Activated T-helper 17 cell treated with anti-CD3 and anti-CD28 coated beads, Interleukin-2, amount 50 U/mL, for 72 hours (primary cell): ENCODE measurements at places on chromosomes 5 and 9.
A peak's percentile ranks its signal among the peaks of the same experiment; 100 is the strongest.

DNA sequence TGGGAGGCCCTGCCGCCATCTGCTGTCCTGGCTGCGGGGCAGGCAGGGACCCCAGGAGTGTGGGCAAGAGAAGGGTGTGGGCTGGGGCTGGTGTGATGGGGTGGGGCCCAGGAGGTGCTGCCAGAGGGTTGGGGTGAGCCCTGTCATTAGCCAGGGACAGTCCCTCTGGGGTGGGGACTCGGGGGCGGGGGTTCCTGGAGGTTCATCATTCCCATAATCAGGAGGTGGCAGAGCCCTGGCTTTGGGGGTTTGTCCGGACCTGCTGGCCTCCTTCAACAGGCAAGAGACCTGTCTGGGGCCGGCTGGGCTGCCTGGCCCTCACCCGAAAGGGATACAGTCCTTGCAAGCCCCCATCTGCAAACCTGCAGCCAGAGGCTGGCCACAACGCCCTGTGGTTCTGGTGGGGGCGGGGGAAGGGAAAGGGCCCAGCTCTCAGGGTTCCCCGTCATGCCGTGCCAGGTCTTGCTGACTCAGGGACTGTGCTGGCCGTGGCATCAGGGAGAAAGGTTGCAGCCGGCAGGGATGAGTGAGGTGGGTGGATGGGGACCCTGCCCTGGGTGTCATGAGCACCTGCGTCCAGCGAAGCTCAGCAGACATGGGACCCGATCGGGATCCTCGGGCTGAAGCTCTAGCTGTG lies 65.2 kb downstream of the MRPL36 start:
- no peak overlapping the region for H3K4me3 ChIP-seq
- H3K27ac ChIP-seq = no peak overlapping the region

- H3K36me3 ChIP-seq = no peaks in the 10 kb centered on the region
- H3K27me3 ChIP-seq = no peaks in the 10 kb centered on the region
- H3K4me3 ChIP-seq = no peak overlapping the region
Observed at GRCh38 chr9:106065579-106066214, 371.4 kb downstream of the TMEM38B start.

GRCh38 chr5:3004361-3005080 lies 253.0 kb upstream of the IRX2 start:
- no peaks in the 10 kb centered on the region for H3K4me1 ChIP-seq
- H3K27me3 ChIP-seq = no peaks in the 10 kb centered on the region
- no peak overlapping the region for H3K27ac ChIP-seq
- ATAC-seq = no peak
- H3K36me3 ChIP-seq = no peaks in the 10 kb centered on the region

DNA sequence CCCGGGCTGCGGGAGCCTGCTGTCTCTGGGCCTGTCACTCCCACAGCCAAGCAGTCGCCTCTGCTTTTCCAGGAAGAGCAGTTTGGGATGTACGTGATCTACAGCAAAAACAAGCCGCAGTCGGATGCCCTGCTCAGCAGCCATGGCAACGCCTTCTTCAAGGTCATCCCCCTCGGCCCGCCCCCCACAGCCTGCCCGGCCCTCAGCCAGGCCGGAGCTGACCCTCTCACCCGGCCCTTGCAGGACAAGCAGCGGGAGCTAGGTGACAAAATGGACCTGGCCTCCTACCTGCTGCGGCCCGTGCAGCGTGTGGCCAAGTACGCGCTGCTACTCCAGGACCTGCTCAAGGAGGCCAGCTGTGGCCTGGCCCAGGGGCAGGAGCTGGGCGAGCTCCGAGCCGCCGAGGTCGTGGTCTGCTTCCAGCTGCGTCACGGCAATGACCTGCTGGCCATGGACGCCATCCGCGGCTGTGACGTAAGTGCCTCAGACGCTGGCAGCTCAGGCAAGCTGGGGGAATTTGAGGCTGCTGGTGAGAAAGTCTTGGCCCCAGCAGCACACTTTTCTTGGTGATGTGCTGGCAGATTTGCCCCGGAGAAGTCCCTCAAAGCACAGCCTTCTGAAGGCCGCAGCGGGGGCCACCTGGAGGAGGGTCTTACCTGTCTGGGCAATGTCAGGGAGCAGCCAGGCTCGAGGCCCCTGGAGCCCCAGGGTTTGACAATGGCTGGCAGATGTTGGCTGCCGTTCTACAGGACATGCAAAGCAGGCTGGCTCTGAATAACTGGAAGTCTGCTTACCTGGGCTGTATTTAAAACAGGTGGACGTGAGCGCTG lies 20.1 kb upstream of the LRRC14B start:
- no peaks in the 10 kb centered on the region for H3K36me3 ChIP-seq
- ATAC-seq = no peak
- no peaks in the 10 kb centered on the region for H3K4me1 ChIP-seq
- peaks cover 10% of the 10 kb centered on the region for H3K27me3 ChIP-seq

DNA sequence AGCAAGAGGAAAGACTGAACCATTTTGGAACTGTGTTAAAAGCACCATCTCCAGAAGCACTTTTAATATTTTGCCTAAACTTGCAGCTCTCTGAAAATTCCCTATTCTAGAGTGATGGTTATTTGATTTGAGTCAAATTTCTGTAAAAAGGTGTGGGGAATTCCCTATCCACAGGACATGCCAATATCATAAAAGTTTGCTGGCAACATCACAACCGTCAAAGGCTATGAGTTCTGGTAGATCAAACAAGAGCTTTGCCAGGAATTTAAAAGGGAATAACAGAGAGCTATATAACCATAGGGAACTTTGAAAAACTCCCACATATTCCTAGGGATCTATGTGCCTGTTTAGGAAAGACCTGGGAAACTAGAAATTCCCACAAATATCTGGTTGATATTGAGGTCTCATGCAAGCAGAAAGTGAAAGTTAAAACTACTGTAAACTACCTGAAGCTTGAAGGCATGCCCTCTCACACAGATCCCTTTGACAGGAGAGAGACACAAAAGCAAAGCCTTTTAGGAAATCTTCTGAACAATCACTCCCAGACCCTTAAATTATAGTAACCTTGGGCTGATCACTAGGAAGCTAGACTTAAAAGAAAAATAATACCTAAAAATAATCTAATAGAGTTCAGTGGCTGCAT lies 549.9 kb downstream of the ANXA1 start:
- no peaks in the 10 kb centered on the region for H3K4me1 ChIP-seq
- no peaks in the 10 kb centered on the region for H3K27me3 ChIP-seq
- no peak overlapping the region for H3K4me3 ChIP-seq
- H3K36me3 ChIP-seq = no peaks in the 10 kb centered on the region
- ATAC-seq = no peak
- H3K27ac ChIP-seq = no peak overlapping the region

GRCh38 chr9:22379272-22379671 lies 67.4 kb upstream of the DMRTA1 start:
- H3K4me3 ChIP-seq = no peak overlapping the region
- H3K27ac ChIP-seq = no peak overlapping the region
- H3K36me3 ChIP-seq = no peaks in the 10 kb centered on the region
- no peak for ATAC-seq
- no peaks in the 10 kb centered on the region for H3K4me1 ChIP-seq
- H3K27me3 ChIP-seq = peaks cover 9% of the 10 kb centered on the region

DNA sequence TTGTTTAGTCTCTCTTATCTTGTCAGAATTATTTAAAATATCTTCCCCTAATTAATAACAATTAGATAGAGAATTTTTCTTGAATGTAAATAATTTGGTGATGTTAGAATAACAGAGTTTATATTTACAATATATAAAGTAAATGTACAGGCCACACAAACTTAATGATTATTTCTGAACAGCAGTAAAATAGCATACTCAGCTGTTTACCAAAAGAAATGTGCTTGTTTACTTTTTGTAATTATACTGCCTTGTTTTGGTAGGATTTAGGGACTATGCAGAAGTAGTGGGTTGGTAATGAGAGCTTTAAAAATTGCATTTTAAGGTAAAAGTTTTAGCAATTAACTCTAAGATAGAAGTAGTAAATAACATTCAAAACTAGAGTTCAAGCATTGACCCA lies 17.4 kb downstream of the NDFIP1 start:
- H3K4me1 ChIP-seq = peaks cover 58% of the 10 kb centered on the region
- no peak for ATAC-seq
- H3K27ac ChIP-seq = no peak overlapping the region
- no peaks in the 10 kb centered on the region for H3K27me3 ChIP-seq
- H3K4me3 ChIP-seq = peak overlapping the region; percentile 43
- H3K36me3 ChIP-seq = peaks cover 82% of the 10 kb centered on the region

DNA sequence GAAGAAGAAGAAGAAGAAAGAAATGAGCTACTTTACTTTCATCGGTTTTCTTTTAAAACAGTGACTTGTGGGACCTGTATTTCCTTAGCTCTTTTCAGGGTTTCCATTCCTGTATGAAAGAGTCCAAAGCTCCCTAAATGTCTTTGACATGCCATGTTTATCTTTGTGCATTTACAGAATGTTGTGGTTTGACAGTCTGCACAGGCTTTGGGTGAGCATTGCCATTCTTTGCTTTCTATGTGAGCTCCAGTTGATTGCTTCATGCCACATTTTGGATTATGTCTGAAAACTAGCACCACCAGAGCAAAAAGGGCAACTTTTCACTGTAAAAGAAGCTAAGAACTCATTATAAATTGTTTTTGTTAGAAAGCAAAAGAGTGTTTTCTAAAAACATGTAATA lies 733.4 kb downstream of the TLE4 start:
- ATAC-seq = no peak
- H3K27ac ChIP-seq = no peak overlapping the region
- no peaks in the 10 kb centered on the region for H3K36me3 ChIP-seq
- H3K4me3 ChIP-seq = no peak overlapping the region

GRCh38 chr5:146185161-146185560 lies 2.7 kb upstream of the LARS1 start:
- H3K4me1 ChIP-seq = peaks cover 6% of the 10 kb centered on the region
- H3K36me3 ChIP-seq = peaks cover 17% of the 10 kb centered on the region
- peak overlapping the region; percentile 1 for H3K4me3 ChIP-seq
- no peak for ATAC-seq
- no peaks in the 10 kb centered on the region for H3K27me3 ChIP-seq

DNA sequence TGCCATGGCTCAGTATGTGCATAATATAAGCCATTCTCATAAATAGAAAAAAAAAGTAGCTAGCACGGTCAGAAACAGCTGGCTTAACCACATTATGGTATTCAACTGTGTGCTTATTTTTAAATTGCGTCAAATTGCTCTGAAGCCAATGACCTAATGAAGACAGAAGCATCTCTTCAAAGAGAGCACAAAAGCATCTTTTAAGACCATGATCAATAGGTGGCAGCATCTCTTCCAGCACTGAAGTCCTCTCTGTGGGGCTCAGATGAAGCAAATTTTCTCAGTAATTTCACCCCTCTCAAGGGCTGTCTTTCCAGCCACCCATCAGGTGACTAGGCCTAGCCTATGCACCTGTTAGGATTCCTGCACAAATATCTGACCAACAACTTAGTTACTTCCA lies 251.4 kb downstream of the GLIS3 start:
- no peak overlapping the region for H3K4me3 ChIP-seq
- no peak for ATAC-seq
- no peaks in the 10 kb centered on the region for H3K36me3 ChIP-seq
- H3K4me1 ChIP-seq = no peaks in the 10 kb centered on the region

- H3K36me3 ChIP-seq = no peaks in the 10 kb centered on the region
- H3K27ac ChIP-seq = no peak overlapping the region
- H3K4me3 ChIP-seq = no peak overlapping the region
- ATAC-seq = no peak
- no peaks in the 10 kb centered on the region for H3K4me1 ChIP-seq
Observed at GRCh38 chr5:5983261-5983980, 394.9 kb downstream of the MED10 start.

GRCh38 chr5:118290204-118290603 lies 698.1 kb downstream of the DTWD2 start:
- H3K4me1 ChIP-seq = no peaks in the 10 kb centered on the region
- no peak for ATAC-seq
- H3K27ac ChIP-seq = no peak overlapping the region
- H3K4me3 ChIP-seq = no peak overlapping the region
- no peaks in the 10 kb centered on the region for H3K27me3 ChIP-seq

DNA sequence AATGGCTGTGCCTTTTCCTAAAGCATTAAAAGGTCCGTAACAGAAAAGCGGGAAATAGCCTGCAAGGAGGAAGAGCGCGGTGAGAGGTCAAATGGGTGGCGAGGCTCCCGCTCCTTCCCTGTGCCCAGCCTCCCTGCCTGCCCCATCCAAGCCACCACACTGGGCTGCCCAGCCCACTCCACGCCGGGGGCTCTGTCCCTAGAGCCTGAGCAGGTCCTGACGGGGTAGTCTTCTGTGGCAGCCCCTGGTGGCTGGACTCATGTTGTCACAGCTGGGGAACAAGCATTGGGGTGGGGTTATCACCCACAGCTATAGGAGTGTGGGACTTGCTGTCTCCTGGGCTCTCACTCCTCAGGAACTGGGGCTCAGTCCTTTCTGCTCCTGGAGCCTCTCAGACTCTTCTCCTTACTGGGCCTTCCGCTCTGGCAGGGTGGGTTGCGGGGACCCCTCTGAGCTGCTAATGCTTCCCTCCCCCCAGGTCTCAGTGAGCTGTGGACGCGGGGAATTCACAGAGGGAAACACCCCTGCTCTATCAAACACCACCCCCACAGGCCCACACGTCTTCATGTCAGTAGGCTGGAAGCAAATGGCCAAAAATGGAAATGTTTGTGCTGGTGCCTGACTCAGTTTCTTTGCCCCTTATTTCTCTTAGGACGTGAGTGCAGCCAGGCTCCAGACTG lies 152.4 kb upstream of the PHYKPL start:
- no peak for ATAC-seq
- H3K27ac ChIP-seq = no peak overlapping the region
- no peak overlapping the region for H3K4me3 ChIP-seq
- no peaks in the 10 kb centered on the region for H3K36me3 ChIP-seq

DNA sequence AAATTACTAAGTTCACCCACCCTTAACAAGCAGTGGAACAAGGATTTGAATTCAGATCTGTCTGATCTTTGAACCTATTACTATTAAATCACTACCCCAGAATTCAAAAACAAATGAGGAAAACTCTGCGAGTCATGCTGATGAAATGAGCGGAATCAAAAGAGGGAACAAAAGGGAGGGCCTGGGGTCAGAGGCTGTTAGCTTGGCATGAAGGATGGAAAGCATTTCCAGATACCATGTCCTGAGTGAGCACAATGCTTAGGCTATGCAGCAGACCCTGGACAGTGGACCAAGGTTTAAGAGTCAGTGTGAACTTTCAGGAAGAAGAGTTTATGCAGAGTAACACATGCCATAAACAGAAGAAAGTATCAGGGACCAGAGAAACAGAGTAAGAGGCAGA lies 30.5 kb downstream of the GRIA1 start:
- H3K27me3 ChIP-seq = no peaks in the 10 kb centered on the region
- H3K27ac ChIP-seq = no peak overlapping the region
- H3K36me3 ChIP-seq = no peaks in the 10 kb centered on the region
- H3K4me3 ChIP-seq = no peak overlapping the region

DNA sequence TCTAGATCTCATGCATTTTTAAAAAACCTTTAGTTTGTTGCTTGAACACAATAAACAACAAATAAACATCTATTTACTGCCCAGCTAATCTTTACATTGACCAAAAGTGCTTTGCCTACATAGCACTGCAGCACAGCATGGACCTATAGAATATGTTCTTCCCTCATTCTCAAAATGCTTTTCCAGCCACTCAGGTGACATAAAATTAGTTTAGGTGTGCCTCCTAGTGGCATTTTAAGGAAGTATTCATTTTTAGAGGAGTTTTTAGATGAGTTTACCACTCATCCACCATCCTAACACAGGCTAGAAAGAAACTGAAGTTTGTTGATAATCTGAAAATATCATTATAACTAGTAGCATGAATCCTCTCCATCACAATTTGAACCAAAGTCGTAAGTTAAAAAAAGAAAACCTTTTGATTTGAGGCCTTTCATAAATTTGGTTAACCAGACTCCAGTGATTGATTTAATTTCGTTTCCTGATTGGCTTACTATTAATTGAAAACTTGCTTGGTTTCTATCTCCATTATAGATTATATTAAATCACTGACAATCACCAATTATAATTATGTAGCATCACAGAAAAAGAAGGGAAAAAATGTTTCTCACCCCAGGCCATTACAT lies 12.6 kb downstream of the PLGRKT start:
- H3K27me3 ChIP-seq = no peaks in the 10 kb centered on the region
- peak overlapping the region; percentile 2 for H3K27ac ChIP-seq
- H3K4me1 ChIP-seq = peaks cover 20% of the 10 kb centered on the region
- peaks cover 6% of the 10 kb centered on the region for H3K36me3 ChIP-seq
